Keratinocyte (primary cell): ENCODE measurements at places on chromosomes 3 and 15.

DNA sequence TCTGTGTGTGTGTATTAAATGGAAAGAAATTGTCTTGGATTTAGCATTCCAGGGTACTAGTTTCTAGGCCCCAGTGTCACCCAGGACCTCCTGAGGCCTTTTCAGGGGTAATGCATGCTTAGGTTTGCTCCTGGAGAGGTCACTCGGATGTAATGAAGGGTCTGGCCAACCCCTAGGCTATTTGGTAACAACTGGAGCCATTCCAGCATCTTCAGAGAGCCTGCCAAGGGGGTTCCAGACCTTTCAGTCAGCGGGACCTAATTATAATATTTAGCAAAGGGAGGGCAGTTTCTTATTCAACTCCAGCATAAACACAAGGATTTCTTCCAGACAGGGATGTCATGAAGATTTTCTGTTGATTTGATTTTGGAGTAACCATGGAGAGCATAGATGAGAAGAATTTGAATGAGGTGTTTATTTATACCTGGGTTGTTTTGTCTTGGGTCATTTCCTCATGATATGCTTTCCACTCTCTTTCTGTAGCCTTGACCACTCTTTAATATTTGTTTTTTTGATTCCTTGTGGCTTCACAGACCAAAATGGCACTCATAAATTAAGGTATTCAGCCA, 17.4 kb downstream of the KAT2B start:
- DNase-seq: no peak

- DNase-seq: no peak
These were observed 54.0 kb upstream of the DLG1 start for GRCh38 chr3:197352382-197352781.

DNA sequence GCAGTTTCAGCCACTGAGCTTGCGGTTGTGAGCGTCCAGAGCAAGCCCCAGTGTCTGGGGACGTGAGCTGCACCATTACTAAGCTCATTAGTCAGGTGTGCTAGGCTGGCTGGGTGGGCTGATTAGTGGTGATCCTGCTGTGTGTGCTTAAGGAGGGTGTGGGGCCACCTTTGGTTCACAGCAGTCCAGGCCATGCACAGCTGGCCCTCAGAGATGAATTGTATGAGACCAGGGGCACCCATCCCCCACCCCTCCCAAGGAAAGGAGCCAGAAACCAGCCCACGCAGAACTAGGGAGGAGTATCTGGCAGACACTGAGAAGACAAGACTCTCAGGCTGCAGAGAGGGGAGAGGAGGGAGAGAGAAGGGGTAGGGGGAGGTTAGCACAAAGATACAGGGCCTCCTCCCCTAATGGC, 3.8 kb downstream of the TYRO3 start:
- DNase-seq: no peak

GRCh38 chr15:91867581-91868026, 14.1 kb downstream of the SLCO3A1 start:
- peak; percentile 91 for DNase-seq

- DNase-seq: no peak
These were observed 408.2 kb upstream of the THBS1 start for GRCh38 chr15:39172380-39173281.

GRCh38 chr3:58518291-58518789, 18.6 kb downstream of the ACOX2 start:
- no peak for DNase-seq

GRCh38 chr15:48940508-48940907, 23.2 kb downstream of the SHC4 start:
- DNase-seq: no peak

- DNase-seq: no peak
These were observed 92.6 kb downstream of the CHDH start for GRCh38 chr3:53753518-53754183.

DNA sequence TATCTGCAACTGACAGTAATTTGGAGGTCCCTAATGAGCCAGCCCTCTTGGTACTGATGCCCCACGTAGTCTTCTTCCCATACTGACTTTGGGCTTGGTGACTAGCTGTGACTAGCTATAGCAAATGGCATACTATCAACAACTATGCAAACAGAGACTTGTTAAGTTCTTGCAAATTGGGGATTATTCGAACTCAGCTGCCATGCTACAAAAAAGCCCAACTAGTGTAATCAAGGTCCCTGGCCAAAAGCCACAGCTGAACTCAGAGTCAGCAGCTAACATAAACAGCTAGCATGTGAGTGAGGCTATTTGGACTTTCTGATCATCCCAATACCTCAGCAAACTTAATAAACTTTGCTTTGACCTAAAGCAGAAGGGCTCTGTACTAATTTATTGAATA, 121.2 kb upstream of the PLXND1 start:
- DNase-seq: no peak

DNA sequence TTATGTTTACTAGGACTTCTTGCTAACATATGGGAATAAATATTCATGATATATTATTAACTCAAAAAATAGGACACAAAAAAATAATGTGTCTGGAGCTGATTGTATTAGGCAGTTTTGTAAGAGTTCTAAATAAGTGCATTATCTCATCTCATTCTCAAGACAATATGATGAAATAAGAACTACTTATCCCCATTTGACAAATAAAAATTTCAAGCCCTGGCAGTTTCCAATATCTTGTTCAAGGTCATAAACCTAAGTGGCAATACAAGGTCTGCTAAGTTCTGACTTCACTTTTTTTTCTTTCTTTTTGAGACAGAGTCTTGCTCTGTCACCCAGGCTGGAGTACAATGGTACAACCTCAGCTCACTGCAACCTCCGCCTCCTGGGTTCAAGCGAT, 18.3 kb downstream of the RPN1 start:
- no peak for DNase-seq

DNA sequence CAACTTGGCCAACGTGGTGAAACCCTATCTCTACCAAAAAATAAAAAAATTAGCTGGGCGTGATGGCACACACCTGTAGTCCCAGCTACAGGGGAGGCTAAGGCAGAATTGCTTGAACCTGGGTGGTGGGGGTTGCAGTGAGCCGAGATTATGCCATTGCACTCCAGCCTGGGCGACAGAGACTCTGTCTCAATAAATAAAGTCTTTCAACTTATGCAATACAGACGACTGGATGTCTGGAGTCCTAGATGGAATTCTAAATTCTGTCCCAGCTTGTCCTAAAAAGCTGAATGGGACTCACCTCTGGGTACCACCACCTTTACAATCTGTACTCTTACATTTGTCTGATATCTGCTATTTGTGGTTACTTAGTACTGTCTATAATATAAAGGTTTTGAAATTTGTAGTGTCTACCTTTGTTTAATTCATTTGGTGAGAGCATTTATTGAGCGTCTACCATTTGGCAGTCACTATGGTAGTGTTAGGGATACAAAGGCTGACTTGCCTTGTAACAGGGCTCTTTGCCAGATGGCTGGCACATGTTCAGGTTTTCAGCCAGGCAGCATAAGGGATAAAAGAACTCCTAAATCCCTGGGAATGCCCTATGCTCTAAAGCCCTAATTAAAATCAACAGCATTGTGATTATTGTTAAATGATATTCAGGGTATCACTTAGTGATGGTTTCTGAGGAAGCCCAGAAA, 7.2 kb upstream of the ZNF609 start:
- DNase-seq: no peak

- DNase-seq: no peak
These were observed 707.3 kb upstream of the UBE2E2 start for GRCh38 chr3:22495791-22496190.

- DNase-seq: no peak
These were observed at the start of gene SEMA3G for GRCh38 chr3:52444860-52445793. SEMA3G (minus strand) TSS chr3:52445103; CDS start chr3:52445027, 76 bp downstream.

DNA sequence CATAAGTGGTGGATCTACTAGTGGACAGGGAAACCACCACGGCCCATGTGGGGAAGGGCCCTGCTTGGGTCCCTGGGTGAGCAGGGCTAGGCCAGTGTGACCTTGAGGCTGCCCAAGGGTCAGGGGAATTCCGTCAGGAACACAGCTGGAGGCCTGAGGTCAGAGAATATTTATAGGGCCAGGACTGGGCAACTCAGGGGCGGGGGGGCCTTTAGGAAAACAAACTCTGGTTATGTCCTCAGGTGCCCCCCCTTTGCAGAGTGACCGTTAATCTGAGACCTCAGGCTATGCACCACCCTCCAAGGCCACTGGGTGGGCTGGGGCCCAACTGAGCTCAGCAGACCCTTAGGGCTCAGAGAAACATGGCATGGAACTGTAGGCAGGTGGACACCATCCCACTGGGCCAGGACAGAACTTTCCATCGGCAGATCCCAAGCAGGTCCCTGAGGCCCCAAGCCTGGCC, 2.5 kb downstream of the TWF2 start:
- DNase-seq: no peak

- DNase-seq: no peak
These were observed 144.3 kb downstream of the TJP1 start for GRCh38 chr15:29677871-29678461.

- DNase-seq: no peak
These were observed 79.4 kb downstream of the TM4SF4 start for GRCh38 chr3:149553781-149554451.

DNA sequence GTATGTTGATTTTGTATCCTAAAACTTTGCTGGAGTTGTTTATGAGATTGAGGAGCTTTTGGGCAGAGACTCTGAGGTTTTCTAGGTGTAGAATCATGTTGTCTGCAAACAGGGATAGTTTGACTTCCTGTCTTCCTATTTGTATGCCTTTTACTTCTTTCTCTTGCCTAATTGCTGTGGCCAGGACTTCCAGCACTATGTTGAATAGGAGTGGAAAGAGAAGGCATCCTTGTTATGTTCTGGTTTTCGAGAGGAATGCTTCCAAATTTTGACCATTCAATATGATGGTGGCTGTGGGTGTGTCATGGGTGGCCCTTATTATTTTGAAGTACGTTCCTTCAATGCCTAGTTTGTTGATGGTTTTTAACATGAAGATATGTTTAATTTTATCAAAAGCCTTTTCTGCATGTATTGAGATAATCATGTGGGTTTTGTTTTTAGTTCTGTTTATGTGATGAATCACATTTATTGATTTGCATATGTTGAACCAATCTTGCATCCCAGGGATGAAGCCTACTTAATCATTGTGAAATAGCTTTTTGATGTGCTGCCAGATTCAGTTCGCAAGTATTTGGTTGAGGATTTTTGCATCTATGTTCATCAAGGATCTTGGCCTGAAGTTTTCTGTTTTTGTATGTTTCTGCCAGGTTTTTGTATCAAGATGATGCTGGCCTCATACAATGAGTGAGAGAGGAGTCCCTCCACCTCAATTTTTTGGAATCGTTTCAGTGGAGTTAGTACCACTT, 188.1 kb downstream of the MINAR1 start:
- DNase-seq: no peak

DNA sequence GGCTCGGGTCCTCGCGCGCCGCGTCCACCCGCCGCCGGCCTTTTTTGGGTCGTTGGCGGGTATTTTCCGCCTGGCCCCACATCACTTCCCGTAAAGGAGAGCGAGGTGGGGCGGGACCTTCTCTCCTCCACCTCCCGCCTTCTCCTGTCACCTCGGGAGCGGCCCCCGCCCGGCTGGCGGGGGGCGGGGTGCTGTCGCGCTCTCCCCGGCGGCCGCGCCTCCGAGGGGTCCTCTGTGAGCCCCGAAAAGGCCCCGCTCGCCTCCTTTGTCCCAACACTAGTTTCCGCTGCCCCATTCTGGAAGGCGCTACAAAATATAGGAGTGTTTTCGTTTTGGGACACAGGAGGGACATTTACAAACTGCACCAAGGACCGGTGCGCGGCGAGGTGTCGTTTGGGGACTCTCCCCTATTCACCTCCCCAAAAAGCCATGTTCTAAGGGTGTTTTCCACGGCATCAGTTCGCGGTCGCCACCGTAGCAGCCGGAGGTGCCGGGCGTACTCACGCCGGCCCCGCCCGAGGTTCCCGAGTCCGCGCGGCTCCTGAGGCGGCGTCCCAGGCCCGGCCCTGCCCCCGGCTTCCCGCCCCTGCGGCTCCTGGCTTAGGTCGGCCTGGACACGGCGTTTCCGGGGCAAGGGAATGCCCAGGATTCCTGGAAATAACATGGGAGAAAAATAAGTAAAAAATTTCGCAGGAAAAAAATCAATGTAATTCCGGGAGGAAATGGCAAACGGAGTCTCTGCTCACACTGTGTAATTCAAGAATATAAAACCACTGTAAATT, at the start of gene RAB27A:
TSS of gene RAB27A (minus strand) at position 68 of the 782 bp plus-strand sequence. CDS start 54,879 bp downstream, outside the sequence.
- no peak for DNase-seq

- no peak for DNase-seq
These were observed 1326.3 kb upstream of the CADM2 start for GRCh38 chr3:83632526-83632925.

GRCh38 chr3:145882436-145882835, 278.5 kb downstream of the PLOD2 start:
- DNase-seq: no peak

DNA sequence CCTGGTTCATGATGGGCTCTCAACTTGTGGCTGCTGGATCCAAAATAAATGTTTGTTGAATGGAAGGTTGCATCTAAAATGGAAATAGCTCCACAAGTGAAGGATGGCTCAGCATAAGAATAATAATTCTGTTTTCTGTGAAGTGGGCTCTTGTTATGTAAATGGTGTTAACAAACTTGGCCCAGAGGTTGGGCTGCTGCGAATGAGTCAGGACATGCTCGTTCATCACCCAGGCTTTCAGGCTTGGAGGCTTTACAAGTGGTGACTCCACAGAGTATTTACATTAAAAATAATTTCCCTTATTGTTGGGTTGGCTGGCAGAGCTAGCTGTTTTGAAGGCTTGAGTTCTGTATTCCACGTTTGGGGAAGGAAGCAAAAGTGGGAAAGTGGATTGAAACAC, 60.5 kb downstream of the ITGB5 start:
- no peak for DNase-seq

- no peak for DNase-seq
These were observed 50.9 kb upstream of the SPRED1 start for GRCh38 chr15:38201714-38202113.

DNA sequence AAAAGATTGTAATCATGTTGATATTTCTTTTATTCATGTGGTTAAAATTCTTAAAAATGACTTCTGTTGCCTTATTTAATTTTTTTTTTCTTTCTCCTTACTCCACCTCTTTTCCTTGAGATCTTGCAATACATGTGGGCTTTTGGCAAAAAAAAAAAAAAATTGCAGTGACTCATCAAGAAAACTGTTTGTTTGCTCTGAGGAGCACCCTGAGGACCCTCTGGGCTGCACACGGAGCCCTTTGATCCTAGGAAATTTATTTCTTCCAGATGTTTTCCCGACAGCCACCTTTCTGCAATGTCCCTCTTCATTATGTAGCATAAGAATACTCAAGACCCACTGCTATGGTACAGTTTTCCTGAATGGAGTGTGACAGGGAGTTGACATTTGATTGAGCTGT, 371.7 kb downstream of the ZBTB20 start:
- DNase-seq: no peak

GRCh38 chr3:16961621-16962205, 77.0 kb downstream of the PLCL2 start:
- DNase-seq: no peak

DNA sequence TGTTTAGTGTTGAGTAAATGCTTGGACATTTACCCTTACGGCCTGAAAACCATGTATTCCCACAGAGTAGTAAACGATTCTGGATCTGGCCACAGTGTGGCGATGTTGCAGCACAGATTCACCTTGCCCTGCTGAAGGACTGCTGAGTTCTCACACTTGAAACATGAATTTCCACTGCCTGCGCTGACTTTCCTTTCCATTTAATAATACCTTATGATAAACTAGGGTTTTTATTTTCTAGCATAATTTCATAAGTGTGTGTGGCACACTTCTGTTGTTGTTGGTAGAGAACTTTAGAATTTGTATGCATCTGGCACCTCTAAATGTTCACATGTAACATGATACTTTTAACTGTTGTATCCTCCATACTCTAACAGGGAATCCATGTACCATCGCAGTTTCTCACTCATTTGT, 53.9 kb downstream of the C3orf38 start:
- no peak for DNase-seq
